ENCODE measurements at places on chromosomes 16 and 17.

- no peak for DNase-seq
Measured at GRCh38 chr16:49554681-49555080, 181.1 kb downstream of the C16orf78 start.

GRCh38 chr16:56864960-56865359 is at the start of gene SLC12A3:
SLC12A3 (plus strand) TSS chr16:56865207; CDS start chr16:56865236, 29 bp downstream.
- DNase-seq = no peak

DNA sequence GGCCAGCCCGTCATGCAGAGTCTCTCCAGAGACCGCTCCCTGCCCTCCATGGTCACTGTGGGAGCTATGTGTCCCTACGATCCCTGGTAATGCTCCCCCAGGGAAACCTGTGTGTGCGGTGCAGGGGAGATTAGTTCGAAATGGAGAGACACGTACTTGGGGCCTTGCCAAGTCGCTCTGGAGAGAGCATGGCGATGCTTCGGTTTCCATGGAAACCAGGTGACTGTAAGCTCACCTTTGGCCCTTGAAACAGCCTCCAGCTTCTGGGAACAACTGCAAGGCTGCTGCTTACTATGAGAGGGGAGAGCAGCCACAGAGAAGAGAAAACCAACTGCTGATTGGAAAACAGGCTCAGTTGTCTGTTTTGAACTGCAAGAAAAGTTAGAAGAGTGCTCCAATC is 879.7 kb upstream of the EEF2KMT start:
- DNase-seq = no peak

DNA sequence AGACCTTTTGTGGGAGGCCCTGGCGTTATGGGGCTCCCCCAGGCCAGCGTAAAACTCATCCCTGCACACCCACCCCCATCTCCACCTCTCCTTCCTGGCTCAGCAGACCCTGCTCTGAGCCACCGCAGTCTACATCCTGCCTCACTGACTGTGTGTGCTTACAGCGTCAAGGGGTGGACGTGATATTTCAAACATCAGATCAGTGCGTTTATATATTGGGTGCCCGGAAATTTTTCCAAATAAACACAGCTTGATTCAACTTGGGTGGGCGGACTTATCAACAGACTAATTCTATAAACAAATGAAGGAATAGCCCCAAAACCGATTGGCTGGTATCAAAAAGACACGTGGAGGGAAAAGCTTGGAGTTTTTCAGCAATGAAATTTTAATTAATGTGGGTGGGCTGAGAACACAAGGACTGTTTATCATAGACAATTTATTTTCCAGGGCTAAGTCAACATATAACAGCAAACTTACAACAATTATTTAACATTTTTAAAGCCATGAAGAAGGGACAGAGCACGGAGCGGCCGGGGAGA is at the start of gene FOXL1:
TSS of gene FOXL1 (plus strand) at position 489 of the 539 bp plus-strand sequence. CDS start 175 bp downstream, outside the sequence.
- no peak for DNase-seq

GRCh38 chr16:4057439-4057877 is 58.8 kb downstream of the ADCY9 start:
- no peak for DNase-seq

DNA sequence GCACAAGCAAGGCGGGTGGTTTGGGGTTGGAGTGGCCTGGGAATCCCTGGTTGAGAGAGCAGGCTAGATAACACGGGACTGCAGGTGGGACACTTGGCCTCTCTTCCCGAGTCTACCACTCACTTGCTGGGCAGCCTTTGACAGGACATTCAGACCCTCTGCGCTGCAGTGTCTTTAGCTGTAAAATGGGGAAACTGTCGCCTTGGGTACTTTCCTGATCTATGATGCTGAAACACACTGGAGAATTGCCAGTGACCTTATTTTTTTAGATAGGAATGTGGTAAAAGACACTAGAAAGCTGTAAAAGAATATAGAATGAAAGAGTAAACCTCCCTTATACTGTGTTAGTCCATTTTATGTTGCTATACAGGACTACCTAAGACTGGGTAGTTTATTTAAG is 30.5 kb downstream of the KSR1 start:
- DNase-seq = no peak

- no peak for DNase-seq
Measured at GRCh38 chr16:1821861-1822611, 4.6 kb downstream of the HAGH start.

GRCh38 chr16:87056083-87056482 is 261.1 kb downstream of the C16orf95 start:
- DNase-seq = peak; percentile 47

All from H54 (cell line).